ENCODE measurements at places on chromosomes 5 and 9. TPM values are rescaled to one million over a fixed set of nuclear protein-coding genes. Genes with fewer than 3 reads are reported as not detected.

Gene MLANA
- total RNA-seq: not detected

Gene TEX48
- total RNA-seq: not detected

Gene MACIR
- 10.4 TPM for total RNA-seq

- no peak for DNase-seq
Measured at GRCh38 chr5:99817796-99818195, 717.4 kb upstream of the FAM174A start.

- DNase-seq: no peak
Measured at GRCh38 chr9:101264727-101265126, 120.1 kb downstream of the BAAT start.

GRCh38 chr5:136073714-136074529, 45.1 kb downstream of the TGFBI start:
- no peak for DNase-seq

- no peak for DNase-seq
Measured at GRCh38 chr9:95055851-95056551, 261.5 kb downstream of the FANCC start.

DNA sequence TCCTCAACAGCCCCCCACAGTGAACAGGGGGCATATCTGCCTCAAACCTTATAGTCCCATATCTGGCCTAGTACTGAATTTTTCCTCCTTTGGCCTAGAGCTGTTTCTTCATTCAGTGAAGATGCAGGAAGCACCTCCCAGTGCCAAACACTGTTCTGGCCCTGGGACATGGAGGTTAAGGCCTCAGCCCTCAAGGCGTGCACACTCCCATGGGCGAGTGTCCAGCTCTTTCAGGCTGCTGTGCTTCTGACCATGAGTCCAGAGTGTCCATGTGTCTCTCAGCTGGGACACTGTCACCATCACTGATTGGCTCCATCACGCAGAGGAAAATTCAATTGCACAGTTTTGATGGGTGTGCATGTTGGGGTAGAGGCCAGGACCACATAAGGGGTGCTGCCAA, 151.5 kb downstream of the PAX5 start:
- DNase-seq: no peak

DNA sequence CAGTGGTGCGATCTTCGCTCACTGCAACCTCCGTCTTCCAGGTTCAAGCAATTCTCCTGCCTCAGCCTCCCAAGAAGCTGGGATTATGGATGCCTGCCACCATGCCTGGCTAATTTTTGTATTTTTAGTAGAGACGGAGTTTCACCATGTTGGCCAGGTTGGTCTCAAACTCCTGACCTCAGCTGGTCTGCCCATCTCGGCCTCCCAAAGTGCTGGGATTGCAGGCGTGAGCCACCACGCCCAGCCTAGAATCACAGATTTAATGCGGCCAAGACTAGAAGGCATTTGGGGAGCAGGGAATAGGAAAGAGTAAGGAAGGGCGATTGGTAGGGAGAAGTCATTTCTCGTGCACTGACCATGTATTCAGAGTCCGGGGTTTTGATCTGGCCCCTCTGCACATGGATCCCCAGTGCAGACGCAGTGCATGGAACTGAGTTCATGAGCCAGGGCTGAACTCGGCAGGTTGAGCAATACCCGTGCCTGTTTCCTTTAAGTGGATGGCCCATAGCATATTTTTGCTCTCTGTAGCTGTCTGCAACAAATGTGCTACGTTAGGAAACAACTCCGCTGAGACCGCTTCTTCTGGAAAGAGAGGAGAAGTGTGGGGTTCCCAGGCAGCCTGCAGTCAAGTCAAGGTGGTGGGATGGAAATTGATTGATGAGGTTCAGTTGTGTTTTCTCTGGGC, 3.4 kb upstream of the HMCN2 start:
- DNase-seq: no peak

DNA sequence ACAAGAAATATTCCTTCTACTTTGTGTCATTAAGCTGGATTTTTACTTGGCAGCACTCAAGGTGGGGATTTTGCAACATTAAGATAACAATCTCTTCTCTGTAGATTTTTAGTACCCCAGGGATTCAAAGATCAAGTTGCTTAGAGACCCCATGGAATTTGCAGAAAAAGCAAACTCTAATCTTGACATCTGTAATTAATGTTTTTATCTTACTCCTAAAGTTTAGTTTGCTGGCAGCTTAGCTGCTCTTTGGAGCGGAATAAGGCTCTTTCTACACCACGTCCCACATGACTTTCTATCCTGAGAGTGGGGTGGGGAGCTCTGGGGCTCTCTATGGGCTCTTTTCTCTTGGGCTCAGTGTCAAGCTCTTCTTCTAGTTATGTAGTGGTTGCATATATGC, 21.7 kb upstream of the SPDL1 start:
- DNase-seq: no peak

All from HCT116 (cell line).